ENCODE measurements at places on chromosomes 6 and 20. TPM values are rescaled to one million over a fixed set of nuclear protein-coding genes. Genes with fewer than 3 reads are reported as not detected.
A peak's percentile ranks its signal among the peaks of the same experiment; 100 is the strongest.

DNA sequence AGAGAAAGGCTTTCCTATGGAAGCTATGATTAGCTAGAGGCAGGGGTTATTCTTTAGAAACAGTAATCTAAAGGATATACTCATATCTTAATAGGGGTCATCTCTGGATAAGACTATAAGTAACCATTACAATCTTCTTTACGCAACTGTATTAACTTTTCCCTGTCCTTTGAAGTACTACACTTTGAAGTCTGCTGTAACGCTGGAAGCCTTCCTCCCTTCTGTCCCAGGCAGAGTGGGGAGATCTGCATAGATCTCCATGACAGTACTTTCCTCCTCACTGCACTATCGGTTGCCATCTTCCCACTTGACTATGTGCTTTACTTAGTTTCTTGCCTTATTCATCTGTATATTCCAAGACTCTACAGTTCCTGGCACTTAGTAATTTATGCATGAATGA lies 20.1 kb downstream of the SLC35B3 start:
- no peaks in the 10 kb centered on the region for H3K4me1 ChIP-seq
- no peak for DNase-seq
- H3K27ac ChIP-seq, result no peak overlapping the region
- no peaks in the 10 kb centered on the region for H3K27me3 ChIP-seq

DNA sequence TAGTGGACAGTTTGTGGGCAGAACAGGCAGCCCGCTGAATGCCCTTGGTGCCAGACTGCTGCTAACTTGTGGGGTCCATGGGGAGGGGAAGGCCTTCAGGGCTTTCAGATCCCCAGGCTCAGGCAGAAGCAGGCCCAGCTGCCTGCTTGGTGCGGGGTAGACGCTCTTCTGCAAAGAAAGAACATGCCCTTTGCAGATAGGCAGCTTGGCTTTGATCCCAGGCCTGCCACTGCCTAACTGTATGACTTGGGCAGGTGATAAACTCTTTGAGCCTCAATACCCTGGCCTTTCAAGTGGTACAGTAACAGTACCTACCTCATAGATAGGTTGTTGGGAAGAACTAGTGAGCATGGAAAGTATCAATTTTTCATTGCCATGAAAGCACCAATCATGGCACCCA lies 28.4 kb downstream of the CHMP4B start:
- H3K4me3 ChIP-seq, result no peak overlapping the region
- no peak overlapping the region for H3K27ac ChIP-seq
- H3K4me1 ChIP-seq, result peaks cover 57% of the 10 kb centered on the region
- no peak for DNase-seq
- no peaks in the 10 kb centered on the region for H3K27me3 ChIP-seq

DNA sequence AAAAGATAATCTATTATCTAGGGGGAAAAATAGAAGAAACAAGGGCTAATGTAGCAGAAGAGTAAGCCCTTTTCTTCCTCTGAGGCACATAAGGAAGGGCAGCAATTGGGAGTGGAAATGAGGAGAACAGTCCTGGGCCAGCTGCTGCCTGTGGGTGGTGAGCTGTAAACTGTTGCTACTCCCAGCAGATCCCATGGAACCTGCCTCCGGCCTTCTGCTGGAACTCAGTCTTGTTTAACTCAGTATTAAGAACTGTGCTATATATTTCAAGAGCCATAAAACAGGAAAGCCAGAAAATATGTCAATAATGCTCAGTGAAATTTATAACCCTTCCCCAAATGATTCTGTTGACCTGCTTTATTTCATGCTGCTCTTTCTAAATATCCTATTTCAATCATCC lies 464.2 kb downstream of the COL12A1 start:
- H3K4me1 ChIP-seq, result no peaks in the 10 kb centered on the region
- H3K4me3 ChIP-seq, result no peak overlapping the region
- H3K27me3 ChIP-seq, result no peaks in the 10 kb centered on the region
- DNase-seq, result no peak
- no peak overlapping the region for H3K27ac ChIP-seq

DNA sequence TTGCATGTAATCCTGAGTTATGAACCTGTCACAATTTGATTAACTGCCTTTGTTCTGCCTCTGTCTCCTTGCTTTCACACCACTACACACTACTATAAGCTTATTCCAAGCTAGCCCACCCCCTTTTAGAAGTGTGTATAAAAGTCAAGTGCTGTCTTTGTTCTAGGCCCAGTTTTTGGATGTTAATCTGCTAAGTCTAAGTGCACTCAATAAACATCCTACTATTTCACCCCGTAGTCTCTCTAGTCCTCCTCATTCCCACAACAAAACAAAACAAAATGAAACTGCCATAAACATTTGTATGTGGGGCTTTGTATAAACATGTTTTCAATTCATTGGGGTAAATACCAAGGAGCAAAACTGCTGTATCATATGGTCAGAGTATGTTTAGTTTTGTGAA lies 16.1 kb upstream of the SPACA1 start:
- no peaks in the 10 kb centered on the region for H3K4me1 ChIP-seq
- no peak for DNase-seq
- no peaks in the 10 kb centered on the region for H3K36me3 ChIP-seq
- H3K4me3 ChIP-seq, result no peak overlapping the region
- H3K27ac ChIP-seq, result no peak overlapping the region

DNA sequence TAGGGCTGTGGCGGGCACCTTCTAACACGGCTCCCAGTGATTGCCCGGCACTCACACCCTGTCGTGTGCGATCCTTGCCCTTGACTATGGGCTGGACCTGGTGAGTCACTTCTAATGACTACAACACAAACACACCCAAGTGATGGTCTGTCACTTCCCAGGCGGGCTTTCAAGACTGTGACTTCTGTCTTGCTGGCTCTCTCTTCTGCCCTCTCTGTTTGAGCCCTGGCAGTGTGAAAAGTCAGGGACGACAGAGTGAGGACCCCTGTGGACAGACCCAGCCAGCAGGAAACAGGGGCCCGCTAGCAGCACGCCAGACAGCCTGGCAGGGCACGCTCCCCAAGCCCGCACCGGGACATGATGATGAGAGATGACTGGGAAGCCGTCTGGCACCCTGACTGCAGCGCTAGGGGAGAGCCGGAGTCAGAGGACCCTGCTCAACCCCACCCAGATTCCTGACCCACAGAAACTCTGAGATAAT lies 43.0 kb downstream of the KIF16B start:
- peaks cover 10% of the 10 kb centered on the region for H3K36me3 ChIP-seq
- no peaks in the 10 kb centered on the region for H3K4me1 ChIP-seq
- H3K27ac ChIP-seq, result no peak overlapping the region
- DNase-seq, result no peak
- H3K4me3 ChIP-seq, result no peak overlapping the region
- no peaks in the 10 kb centered on the region for H3K27me3 ChIP-seq

GRCh38 chr6:85169189-85169588 lies 280.7 kb upstream of the NT5E start:
- H3K27ac ChIP-seq, result no peak overlapping the region
- H3K4me1 ChIP-seq, result no peaks in the 10 kb centered on the region
- H3K27me3 ChIP-seq, result no peaks in the 10 kb centered on the region
- no peak overlapping the region for H3K4me3 ChIP-seq

GRCh38 chr6:34239500-34239825 lies 2.8 kb downstream of the HMGA1 start:
- H3K4me1 ChIP-seq, result peaks cover 55% of the 10 kb centered on the region
- no peak for DNase-seq
- peak overlapping the region; percentile 55 for H3K27ac ChIP-seq
- peaks cover 56% of the 10 kb centered on the region for H3K36me3 ChIP-seq
- no peaks in the 10 kb centered on the region for H3K27me3 ChIP-seq

- no peaks in the 10 kb centered on the region for H3K4me1 ChIP-seq
- peaks cover 2% of the 10 kb centered on the region for H3K27me3 ChIP-seq
- no peak overlapping the region for H3K27ac ChIP-seq
- no peak for DNase-seq
Observed at GRCh38 chr6:151749341-151749740, 58.1 kb upstream of the ESR1 start.

GRCh38 chr20:4828830-4829513 lies 107.3 kb downstream of the PRND start:
- peaks cover 3% of the 10 kb centered on the region for H3K4me1 ChIP-seq
- no peak overlapping the region for H3K27ac ChIP-seq
- no peaks in the 10 kb centered on the region for H3K36me3 ChIP-seq
- H3K4me3 ChIP-seq, result no peak overlapping the region
- no peak for DNase-seq

DNA sequence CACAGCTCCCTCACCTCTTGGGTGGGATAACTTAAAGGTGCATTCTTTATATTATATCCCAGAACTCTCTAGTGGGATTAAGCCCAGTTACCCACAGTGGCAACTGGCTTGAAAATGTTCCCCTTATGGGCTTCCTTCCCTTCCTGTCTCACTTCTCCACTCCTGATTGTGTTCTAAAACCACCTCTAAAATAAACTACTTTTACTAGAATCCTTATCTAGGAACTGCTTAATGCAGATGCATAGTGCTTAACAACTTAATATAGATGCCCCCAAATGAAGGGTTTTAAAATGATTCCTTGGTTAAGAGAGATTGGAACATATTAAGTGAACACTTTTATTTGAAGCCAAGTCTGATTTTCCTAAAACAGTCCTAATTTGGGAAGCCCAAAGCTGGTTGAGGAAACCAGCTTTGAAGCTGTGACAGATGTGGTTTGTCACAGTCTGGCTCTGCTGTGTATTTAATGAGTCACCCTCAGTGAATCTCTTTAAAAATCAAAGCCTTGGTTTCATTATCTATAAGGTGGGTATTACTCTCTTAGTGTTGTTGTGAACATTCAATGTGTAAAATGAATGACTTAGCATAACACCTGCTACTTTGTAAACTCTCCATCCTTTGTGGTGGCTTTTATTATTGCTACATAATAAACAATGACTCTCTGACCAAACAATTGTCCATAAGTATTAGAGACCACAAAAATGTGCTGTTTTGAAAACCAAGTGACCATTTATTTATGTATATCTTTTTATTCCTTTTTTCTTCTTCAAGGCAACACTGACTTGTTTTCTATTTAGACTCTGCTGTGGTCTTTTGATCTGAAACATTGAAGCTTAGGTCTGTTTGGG lies 24.4 kb downstream of the PLCB1 start:
- no peak for DNase-seq
- H3K27me3 ChIP-seq, result peaks cover 7% of the 10 kb centered on the region
- H3K4me1 ChIP-seq, result peaks cover 24% of the 10 kb centered on the region
- peaks cover 4% of the 10 kb centered on the region for H3K36me3 ChIP-seq
- H3K27ac ChIP-seq, result no peak overlapping the region

DNA sequence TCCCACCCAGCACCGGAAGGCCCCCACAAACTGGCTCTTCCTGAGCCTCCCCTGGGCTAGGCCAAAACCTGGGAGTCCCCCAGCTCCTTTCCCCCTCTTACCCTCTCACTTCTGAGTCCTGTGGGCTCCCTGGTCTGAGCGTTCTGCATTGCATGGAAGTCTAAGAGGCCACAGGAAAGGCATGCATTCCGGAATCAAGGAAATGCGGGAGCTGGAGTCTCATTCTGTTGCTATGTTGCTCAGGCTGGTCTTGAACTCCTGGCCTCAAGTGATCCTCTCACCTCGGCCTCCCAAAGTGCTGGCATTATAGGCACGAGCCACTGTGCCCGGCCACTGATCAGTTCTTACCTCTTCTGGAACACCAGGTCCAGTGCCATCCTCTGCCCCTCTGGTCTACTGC lies 45.9 kb downstream of the UBE2V1 start:
- DNase-seq, result no peak
- H3K4me3 ChIP-seq, result no peak overlapping the region
- H3K27ac ChIP-seq, result no peak overlapping the region

DNA sequence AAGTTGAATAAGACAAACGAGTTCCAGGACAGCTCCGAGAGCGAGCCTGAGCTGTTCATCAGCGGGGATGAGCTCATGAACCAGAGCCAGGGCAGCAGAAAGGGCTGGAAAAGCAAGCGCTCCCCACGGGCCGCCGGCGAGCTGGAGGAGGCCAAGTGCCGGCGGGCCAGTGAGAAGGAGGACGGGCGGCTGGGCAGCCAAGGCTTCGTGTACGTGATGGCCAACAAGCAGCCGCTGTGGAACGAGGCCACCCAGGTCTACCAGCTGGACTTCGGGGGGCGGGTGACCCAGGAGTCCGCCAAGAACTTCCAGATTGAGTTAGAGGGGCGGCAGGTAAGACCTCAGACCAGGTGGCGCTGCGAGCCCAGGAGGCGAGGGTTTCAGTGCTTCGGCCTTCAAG lies 56.0 kb upstream of the TMEM181 start:
- no peak overlapping the region for H3K27ac ChIP-seq
- no peaks in the 10 kb centered on the region for H3K4me1 ChIP-seq
- H3K4me3 ChIP-seq, result no peak overlapping the region
- no peaks in the 10 kb centered on the region for H3K27me3 ChIP-seq

DNA sequence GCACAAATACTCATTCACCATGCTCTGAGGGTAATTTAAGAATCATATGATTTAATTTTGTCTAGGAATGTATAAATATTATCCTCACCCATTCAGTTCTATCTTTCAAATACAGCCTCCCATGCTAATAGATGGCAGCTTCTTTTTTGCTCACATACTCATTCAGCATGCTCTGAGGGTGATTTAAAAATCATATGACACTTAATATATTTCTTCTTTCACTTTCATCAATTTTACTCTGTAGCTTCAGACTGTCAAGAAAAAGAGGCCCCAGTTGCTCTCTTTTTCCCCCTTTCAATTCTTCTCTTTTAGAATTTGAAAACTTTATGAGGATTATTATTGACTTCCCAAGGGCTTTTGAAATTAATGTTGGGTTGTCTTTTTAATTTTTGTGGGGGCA lies 161.7 kb upstream of the LAMP5 start:
- no peaks in the 10 kb centered on the region for H3K4me1 ChIP-seq
- H3K4me3 ChIP-seq, result no peak overlapping the region
- H3K27ac ChIP-seq, result no peak overlapping the region
- DNase-seq, result no peak
- H3K36me3 ChIP-seq, result no peaks in the 10 kb centered on the region

- no peaks in the 10 kb centered on the region for H3K27me3 ChIP-seq
- no peak overlapping the region for H3K27ac ChIP-seq
- DNase-seq, result no peak
- H3K36me3 ChIP-seq, result no peaks in the 10 kb centered on the region
Observed at GRCh38 chr6:135265278-135265677, 84.2 kb downstream of the MYB start.

DNA sequence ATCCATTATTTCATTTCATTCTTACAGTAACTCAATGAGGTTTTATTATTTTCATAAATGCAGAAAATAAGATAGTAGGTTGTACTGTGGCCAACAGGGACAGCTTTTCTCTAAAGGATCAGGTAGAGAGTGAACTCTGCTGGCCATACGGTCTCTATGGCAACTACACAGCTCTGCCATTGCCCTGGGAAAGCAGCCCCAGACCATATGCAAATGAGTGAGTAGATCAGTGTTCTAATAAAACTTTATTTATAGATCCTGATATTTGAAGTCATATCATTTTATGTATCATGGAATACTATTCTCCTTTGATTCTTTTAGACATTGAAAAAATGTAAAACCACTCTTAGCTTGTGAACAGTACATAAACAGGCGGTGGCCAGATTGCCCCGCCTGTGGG lies 192.5 kb upstream of the RREB1 start:
- DNase-seq, result no peak
- no peak overlapping the region for H3K4me3 ChIP-seq
- H3K4me1 ChIP-seq, result peaks cover 24% of the 10 kb centered on the region
- peaks cover 37% of the 10 kb centered on the region for H3K27me3 ChIP-seq
- no peak overlapping the region for H3K27ac ChIP-seq

GRCh38 chr6:36120539-36120938 lies 9.8 kb upstream of the MAPK13 start:
- H3K4me3 ChIP-seq, result peak overlapping the region; percentile 75
- peaks cover 20% of the 10 kb centered on the region for H3K36me3 ChIP-seq
- no peaks in the 10 kb centered on the region for H3K27me3 ChIP-seq
- H3K4me1 ChIP-seq, result peaks cover 67% of the 10 kb centered on the region

PDE10A gene
- total RNA-seq, result not detected

GZF1 gene
- total RNA-seq, result 9.6 TPM

ACSS1 gene
- 15.5 TPM for total RNA-seq

LTB gene
- 16.3 TPM for total RNA-seq

FOXP4 gene
- 9.7 TPM for total RNA-seq

PLCG1 gene
- total RNA-seq, result 187 TPM

RFX6 gene
- not detected for total RNA-seq

FHL5 gene
- not detected for total RNA-seq

PHIP gene
- 35.2 TPM for total RNA-seq

BHLHE23 gene
- not detected for total RNA-seq

OR2B6 gene
- total RNA-seq, result not detected
